ENCODE measurements at places on chromosomes 1 and 21. TPM values are rescaled to one million over a fixed set of nuclear protein-coding genes. Genes with fewer than 3 reads are reported as not detected.

The OR2L2 gene
- 0.16 TPM for total RNA-seq

The TTC13 gene
- total RNA-seq = 57.6 TPM

The PLPPR4 gene
- total RNA-seq = not detected

The TAF12 gene
- total RNA-seq = 9.7 TPM

The CD1B gene
- not detected for total RNA-seq

The SPATA21 gene
- total RNA-seq = not detected

The C1orf185 gene
- total RNA-seq = not detected

The ABCG1 gene
- total RNA-seq = not detected

The MTARC1 gene
- total RNA-seq = 93.0 TPM

The ERICH3 gene
- total RNA-seq = not detected

The PIP5K1A gene
- 88.6 TPM for total RNA-seq

The FAM229A gene
- 2.1 TPM for total RNA-seq

GRCh38 chr1:57158604-57158998 lies 192.8 kb upstream of the C8B start:
- H3K4me1 ChIP-seq = 0 out of 2 replicates have a peak, but pooled peaks cover 3% of the 10 kb centered on the region
- no peak overlapping the region for H3K27ac ChIP-seq
- no peaks in the 10 kb centered on the region for H3K36me3 ChIP-seq
- no peaks in the 10 kb centered on the region for H3K27me3 ChIP-seq

- no peaks in the 10 kb centered on the region for H3K36me3 ChIP-seq
- no peak for DNase-seq
- no peaks in the 10 kb centered on the region for H3K27me3 ChIP-seq
- H3K4me3 ChIP-seq = no peak overlapping the region
These were observed 4.9 kb downstream of the CACHD1 start for GRCh38 chr1:64474665-64475439.

GRCh38 chr1:208132287-208132882 lies 111.8 kb downstream of the PLXNA2 start:
- peaks cover 19% of the 10 kb centered on the region for H3K4me1 ChIP-seq
- H3K27ac ChIP-seq = no peak overlapping the region
- H3K36me3 ChIP-seq = no peaks in the 10 kb centered on the region
- no peaks in the 10 kb centered on the region for H3K27me3 ChIP-seq

DNA sequence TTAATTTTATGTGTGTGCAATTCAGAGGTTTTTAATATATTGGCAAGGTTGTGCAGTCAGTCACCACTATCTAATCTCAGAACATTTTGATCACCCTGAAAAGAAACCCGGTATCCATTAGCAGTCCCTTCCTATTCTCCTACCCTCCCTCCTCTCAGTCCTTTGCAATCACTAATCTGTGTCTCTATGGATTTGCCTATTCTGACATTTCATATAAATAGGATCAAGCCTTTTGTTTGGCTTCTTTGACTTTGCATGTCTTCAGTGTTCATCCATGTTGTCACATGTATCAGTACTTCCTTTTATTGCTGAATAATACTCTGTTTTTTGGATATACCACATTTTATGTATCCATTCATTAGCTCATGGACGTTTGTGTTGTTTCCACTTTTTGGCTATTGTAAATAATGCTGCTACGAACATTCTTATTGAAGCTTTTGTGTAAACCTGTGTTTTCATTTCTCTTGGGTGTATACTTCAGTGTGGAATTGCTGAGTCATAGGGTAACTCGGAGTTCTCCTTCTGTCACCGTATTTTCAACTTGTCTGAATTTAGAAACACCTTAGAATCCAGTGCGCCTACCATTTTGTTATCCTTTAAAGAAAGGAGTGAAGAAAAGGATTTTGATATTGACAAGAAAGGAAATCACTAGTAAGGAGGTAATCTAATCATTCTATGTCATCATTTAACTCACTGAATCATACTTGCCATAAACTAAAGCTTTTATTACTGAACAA lies 3.4 kb downstream of the CEP85 start:
- H3K36me3 ChIP-seq = no peaks in the 10 kb centered on the region
- DNase-seq = no peak
- peak overlapping the region; percentile 35 for H3K27ac ChIP-seq

DNA sequence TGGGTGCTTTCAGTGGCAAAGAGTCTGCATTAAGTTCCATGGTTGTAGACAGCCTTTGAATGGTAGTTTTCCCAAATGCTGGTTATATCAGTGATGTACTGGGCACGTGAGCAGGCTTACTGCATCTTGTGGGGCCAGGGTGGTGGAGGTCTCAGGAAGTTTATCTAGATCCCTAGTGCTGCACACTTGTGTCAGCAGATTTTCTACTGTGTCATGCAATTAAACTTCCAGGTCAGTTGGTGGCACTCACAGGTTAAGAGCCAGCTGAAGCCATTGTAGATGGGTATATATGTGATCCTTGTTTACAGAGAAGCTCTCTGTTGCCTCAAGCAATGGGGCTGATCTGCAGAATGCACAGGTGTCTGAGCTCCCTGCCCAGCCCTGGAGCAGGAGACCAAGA lies 33.0 kb downstream of the FOXJ3 start:
- no peaks in the 10 kb centered on the region for H3K4me1 ChIP-seq
- H3K27ac ChIP-seq = no peak overlapping the region
- DNase-seq = no peak
- H3K27me3 ChIP-seq = no peaks in the 10 kb centered on the region
- H3K36me3 ChIP-seq = no peaks in the 10 kb centered on the region

DNA sequence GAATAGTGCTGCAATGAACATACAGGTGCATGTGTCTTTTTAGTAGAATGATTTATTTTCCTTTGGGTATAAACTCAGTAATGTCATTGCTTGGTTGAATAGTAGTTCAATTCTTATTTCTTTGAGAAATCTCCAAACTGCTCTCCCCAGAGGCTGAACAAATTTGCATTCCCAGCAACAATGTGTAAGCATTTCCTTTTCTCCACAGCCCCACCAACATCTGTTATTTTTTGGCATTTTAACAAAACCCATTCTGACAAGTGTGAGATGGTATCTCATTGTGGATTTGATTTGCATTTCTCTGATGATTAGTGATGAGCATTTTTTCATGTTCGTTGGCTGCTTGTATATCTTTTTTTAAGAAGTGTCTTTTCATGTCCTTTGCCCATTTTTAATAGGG lies 21.9 kb upstream of the EEIG2 start:
- DNase-seq = no peak
- H3K27ac ChIP-seq = no peak overlapping the region
- no peak overlapping the region for H3K4me3 ChIP-seq
- peaks cover 3% of the 10 kb centered on the region for H3K4me1 ChIP-seq
- H3K27me3 ChIP-seq = no peaks in the 10 kb centered on the region
- no peaks in the 10 kb centered on the region for H3K36me3 ChIP-seq

- H3K27me3 ChIP-seq = no peaks in the 10 kb centered on the region
- H3K4me1 ChIP-seq = no peaks in the 10 kb centered on the region
- H3K27ac ChIP-seq = no peak overlapping the region
- no peak for DNase-seq
- no peaks in the 10 kb centered on the region for H3K36me3 ChIP-seq
- H3K4me3 ChIP-seq = no peak overlapping the region
These were observed 26.7 kb downstream of the RGSL1 start for GRCh38 chr1:182476625-182477024.

DNA sequence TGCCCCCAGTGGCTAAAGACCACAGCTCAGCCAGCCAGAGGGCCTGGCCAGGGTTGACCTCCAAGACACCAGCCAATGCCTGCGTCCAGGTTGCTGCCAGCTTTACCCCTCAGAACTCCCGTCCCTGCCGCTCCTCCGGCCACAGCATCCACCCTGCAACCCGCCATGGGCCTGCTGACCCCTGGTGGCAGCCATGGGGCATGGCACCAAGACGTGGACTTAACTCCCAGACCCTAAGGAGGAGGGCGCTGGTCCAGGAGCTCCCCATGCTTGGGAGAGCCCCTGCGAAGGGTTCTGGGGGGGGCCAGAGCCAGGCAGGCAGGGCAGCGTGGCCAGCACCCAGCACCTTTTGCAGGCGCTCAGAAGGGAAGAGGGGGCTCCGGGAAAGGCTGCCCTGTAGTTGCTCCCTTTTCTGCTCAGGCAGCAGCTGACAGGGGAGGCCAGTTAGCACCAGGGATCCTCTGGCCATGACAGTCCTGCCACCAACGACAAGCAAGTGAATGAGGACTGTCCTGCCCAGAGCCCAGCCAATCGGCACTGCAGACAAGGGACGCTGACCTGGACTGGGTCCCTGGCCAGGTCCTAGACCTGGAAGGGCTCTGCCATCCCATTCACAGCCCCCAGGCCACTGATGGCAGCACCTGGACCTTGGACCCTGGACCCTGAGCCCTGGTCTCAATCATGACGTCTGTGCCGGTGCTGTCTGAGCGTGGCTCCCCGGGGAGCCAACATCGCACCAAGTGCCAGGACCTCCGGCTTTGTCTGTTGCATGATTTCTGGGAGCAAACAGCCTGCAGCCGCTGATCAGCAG lies 246.2 kb downstream of the NPHP4 start:
- peaks cover 13% of the 10 kb centered on the region for H3K4me1 ChIP-seq
- no peak overlapping the region for H3K27ac ChIP-seq
- H3K36me3 ChIP-seq = no peaks in the 10 kb centered on the region
- no peaks in the 10 kb centered on the region for H3K27me3 ChIP-seq

DNA sequence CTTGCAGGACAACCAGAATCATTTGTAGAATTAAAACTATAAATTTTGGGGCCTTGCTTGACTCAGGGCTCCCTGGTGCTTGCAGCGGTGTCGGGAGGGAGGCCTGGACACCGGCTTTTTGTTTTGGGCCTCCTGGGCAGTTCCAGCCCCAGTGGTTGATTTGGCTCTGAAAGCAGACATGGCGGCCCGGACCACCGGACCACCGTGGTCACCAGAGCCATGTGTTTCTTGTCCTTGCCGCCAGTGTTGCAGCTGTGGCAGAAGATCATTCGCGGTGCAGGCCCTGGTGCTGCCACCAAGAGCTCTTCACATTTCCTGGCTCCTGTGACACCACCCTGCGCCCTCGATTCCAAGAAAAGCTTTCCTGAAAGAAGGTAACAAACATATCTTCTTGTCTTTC lies 484.8 kb downstream of the BRINP3 start:
- H3K4me3 ChIP-seq = no peak overlapping the region
- H3K27me3 ChIP-seq = no peaks in the 10 kb centered on the region
- H3K4me1 ChIP-seq = no peaks in the 10 kb centered on the region

GRCh38 chr1:223845037-223845809 lies 524 bp downstream of the TP53BP2 start:
- peaks cover 9% of the 10 kb centered on the region for H3K4me1 ChIP-seq
- H3K27me3 ChIP-seq = no peaks in the 10 kb centered on the region
- peak; percentile 54 for DNase-seq
- H3K27ac ChIP-seq = peak overlapping the region; percentile 96
- no peaks in the 10 kb centered on the region for H3K36me3 ChIP-seq

DNA sequence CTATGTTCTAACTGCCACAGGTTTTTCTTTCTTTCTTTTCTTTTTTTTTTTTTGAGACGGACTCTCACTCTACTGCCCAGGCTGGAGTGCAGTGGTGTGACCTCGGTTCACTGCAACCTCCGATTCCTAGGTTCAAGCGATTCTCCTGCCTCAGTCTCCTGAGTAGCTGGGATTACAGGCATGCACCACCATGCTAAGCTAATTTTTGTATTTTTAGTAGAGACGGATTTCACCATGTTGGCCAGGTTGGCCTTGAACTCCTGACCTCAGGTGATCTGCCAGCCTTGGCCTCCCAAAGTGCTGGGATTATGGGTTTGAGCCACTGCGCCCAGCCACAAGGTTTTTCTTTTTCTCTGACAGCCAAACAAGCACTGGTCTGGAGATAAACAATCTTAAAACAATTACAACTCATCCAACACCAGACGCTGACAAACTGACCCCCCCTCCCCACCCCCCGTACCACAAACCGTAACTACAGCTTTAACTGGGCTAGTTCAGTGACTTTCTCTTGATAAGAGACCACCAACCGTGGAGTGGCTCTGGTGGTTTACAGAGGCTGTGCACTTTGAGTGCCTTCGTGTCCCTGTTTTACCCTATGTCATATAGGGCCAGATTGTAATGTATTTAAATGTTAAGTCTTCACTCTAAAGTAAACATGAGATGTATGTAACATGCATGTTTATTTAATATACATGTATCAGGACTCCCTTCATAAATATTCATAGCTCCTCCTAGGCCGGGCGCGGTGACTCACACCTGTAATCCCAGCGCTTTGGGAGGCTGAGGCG lies 19.5 kb upstream of the PUM1 start:
- no peaks in the 10 kb centered on the region for H3K27me3 ChIP-seq
- H3K4me3 ChIP-seq = no peak overlapping the region
- no peak overlapping the region for H3K27ac ChIP-seq
- DNase-seq = no peak
- H3K36me3 ChIP-seq = no peaks in the 10 kb centered on the region

GRCh38 chr1:200373811-200374231 lies 36.0 kb downstream of the ZNF281 start:
- H3K4me1 ChIP-seq = peaks cover 59% of the 10 kb centered on the region
- no peaks in the 10 kb centered on the region for H3K36me3 ChIP-seq
- peak overlapping the region; percentile 54 for H3K27ac ChIP-seq
- DNase-seq = peak; percentile 45
- H3K27me3 ChIP-seq = no peaks in the 10 kb centered on the region
- no peak overlapping the region for H3K4me3 ChIP-seq

- no peak overlapping the region for H3K4me3 ChIP-seq
- H3K27me3 ChIP-seq = no peaks in the 10 kb centered on the region
These were observed 65.8 kb upstream of the BCL10 start for GRCh38 chr1:85342207-85342606.

DNA sequence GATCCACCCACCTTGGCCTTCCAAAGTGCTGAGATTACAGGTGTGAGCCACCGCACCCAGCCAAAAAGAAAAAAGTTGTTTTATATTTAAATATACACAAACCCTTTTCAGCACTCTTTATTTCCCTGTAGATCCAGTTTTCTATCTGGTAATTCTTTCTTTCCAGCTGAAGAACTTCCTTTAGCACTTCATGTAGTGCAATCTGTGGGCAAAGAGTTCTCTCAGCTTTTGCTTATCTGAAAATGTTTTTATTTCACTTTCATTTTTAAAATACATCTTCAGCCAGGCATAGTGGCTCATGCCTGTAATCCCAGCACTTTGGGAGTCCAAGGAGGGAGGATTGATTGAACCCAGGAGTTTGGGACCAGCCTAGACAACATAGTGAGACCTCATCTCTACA lies 28.5 kb upstream of the HYI start:
- H3K4me3 ChIP-seq = no peak overlapping the region
- DNase-seq = no peak
- H3K4me1 ChIP-seq = peaks cover 2% of the 10 kb centered on the region
- no peaks in the 10 kb centered on the region for H3K27me3 ChIP-seq

- no peaks in the 10 kb centered on the region for H3K4me1 ChIP-seq
- H3K27me3 ChIP-seq = no peaks in the 10 kb centered on the region
- DNase-seq = no peak
These were observed 132.8 kb downstream of the CASZ1 start for GRCh38 chr1:10663678-10664035.

- no peak overlapping the region for H3K27ac ChIP-seq
- no peaks in the 10 kb centered on the region for H3K36me3 ChIP-seq
- H3K4me1 ChIP-seq = no peaks in the 10 kb centered on the region
- no peak overlapping the region for H3K4me3 ChIP-seq
- no peak for DNase-seq
- H3K27me3 ChIP-seq = no peaks in the 10 kb centered on the region
These were observed 256.8 kb downstream of the FAF1 start for GRCh38 chr1:50703240-50703639.

DNA sequence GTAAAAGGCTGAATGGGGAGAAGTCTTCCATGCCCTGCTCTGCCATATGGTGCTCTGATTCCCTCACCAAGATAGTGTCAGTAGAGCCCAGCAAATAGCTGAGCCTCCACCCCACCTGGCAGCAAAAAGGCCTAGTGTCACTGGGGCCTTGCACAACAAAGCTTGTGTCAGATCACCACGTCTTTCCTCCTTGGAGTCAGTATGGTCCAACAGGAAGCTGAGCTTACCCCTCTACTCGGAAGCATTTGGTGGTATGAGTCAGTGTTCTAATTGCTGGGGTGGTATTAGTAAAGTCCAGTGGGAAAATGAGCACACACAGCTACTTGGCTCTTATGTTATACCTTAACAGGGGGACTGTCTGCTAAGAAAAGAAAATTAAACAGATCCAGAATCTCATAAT lies 18.7 kb upstream of the RRP15 start:
- H3K27ac ChIP-seq = no peak overlapping the region
- no peaks in the 10 kb centered on the region for H3K4me1 ChIP-seq
- DNase-seq = no peak
- H3K36me3 ChIP-seq = no peaks in the 10 kb centered on the region

Data from Caco-2 (cell line).